ENCODE measurements at places on chromosomes 12 and 14.
A peak's percentile ranks its signal among the peaks of the same experiment; 100 is the strongest.

DNA sequence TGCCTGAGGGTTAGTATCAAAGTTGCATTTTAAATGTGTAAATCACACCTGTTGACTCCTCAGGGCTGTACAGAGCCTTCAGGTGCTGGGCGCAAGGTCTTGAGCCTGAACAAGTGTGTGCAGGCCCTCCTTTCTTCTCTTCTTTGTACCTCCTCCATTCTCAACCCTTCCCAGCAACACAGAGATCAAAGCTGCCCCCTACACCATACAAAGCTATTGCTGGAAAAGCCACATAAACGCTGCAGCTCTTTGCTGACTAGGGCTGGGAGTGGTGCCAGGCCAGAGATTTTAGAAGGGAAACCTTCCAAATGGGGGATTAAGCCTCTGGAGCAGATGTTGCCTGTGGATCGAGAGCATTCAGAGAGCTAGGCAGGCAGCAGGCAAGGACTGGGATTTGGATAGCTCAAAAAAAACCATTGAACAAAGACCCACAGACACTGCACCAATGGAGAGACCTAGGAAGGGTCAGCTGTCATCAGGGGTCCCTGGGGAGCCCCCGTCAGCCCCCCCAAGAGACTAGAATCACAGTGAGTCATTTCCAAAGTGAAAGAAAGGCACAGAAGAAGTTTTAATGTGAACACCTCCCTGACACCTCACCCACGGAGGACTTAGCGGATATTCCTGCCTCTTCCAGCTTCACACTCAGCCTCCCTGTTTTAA is 18.2 kb upstream of the SUSD6 start:
- DNase-seq: no peak

DNA sequence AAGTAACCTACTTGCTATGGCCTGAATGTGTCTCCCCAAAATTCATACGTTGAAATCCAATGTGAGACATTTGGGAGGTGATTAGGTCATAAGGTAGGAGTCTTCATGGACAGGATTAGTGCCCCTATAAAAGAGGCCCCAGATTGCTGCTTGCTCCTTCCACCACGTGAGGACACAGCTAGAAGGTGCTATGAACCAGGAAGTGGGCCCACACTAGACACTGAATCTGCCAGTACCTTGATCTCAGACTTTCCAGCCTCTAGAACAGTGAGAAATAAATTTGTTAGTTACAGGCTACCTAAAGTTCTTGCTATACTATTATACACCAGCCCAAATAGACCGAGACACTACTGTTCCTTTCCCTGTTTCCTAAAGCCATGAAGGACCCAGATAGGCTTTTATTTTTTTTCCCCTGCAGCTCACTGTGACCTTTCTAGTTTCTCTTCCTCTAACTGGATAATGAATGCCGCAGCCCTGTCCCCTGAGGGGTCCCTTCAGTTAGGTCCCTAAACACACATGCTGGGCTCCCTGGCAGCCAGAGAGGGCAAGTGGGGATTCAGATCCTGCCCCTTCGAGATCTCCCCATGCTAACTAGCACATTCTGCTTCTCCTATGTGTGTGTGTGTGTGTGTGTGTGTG is 19.3 kb downstream of the SLC25A3 start:
- peak; percentile 50 for DNase-seq

- DNase-seq: no peak
Observed at GRCh38 chr12:18079541-18080246, 10.3 kb downstream of the RERGL start.

GRCh38 chr12:80269803-80270552 is 170.6 kb downstream of the OTOGL start:
- peak; percentile 14 for DNase-seq

DNA sequence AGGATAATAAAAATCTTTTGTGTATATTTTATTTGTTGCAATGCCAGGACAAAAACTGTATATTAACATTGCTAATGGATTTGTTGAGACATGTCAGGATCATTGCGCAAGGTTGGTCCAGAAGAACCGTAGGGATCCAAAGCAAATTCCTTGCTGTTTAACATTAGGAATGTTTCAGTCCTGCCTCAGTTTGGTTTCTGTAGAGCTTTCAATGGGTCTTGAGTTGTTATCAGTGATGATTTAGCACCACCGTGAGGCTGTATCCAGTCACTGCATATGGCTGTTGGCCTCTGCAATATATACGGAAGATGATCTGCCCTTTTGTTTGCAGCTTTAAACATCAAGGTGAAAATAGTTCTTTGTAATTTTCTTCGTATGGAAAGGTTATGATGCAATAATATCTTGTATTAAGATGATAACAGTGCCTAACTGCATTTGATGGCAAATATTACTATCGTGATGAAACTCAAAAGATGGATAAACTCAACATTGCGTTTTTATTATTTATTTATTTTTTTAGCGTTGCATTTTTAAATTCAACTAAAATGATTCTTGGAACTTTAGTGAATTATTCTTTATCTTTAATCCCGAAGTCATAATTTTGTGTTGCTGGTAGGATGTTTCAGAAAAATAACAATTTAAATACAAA is 231.2 kb downstream of the AKAP6 start:
- DNase-seq: peak; percentile 41

DNA sequence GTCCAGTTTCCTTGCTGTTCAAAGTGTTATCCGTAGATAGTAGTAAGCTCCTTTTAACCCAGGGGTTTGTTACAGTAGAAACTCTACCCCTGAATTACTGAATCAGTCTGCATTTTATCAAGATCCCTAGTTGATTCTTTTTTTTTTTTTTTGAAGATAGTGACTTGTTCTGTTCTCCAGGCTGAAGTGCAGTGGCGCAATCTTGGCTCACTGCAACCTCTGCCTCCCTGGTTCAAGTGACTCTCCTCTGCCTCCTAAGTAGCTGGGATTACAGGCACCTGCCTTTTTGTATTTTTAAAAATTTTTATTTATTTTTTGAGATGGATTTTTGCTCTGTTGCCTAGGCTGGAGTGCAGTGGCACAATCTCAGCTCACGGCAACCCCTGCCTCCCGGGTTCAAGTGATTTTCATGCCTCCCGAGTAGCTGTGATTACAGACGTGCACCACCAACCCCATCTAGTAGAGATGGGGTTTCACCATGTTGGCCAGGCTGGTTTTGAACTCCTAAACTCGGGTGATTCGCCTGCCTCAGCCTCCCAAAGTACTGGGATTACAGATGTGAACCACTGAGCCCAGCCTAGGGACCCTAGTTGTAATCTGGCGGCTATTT is 10.5 kb downstream of the LARP4 start:
- no peak for DNase-seq

GRCh38 chr14:60327447-60328331 is 78.7 kb downstream of the PPM1A start:
- peak; percentile 71 for DNase-seq

DNA sequence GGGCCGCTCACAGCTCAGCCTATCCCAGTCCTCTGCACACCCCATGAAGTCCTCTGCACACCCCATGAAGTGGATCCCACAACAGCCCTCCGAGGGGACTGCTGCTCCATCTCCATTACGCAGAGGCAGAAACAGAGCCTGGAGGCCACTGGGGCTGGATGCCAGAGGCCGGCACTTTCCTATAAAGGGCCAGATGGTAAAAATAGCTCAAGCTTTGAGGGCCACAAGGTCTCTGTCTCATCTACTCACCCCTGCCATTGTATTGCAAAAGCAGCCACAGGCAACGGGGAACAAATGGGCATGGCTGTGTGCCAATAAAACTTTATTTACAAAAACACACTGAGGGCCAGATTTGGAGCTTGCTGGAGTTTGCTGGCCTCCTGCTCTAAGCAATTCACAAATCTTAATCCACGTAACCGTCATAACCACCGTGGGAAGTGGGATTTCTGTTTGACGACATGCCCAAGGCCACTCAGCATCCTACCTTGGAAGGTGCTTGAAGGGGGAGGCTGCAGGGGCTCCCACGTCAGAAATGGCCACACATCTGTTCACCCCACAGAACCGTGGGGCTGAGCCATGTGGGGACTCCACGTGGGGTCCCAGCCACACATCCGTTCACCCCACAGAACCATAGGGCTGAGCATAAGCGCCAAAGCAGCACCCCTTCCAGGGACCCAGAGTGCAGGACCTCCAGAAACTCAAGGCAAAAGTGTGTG is 92.0 kb downstream of the NCOR2 start:
- DNase-seq: no peak

DNA sequence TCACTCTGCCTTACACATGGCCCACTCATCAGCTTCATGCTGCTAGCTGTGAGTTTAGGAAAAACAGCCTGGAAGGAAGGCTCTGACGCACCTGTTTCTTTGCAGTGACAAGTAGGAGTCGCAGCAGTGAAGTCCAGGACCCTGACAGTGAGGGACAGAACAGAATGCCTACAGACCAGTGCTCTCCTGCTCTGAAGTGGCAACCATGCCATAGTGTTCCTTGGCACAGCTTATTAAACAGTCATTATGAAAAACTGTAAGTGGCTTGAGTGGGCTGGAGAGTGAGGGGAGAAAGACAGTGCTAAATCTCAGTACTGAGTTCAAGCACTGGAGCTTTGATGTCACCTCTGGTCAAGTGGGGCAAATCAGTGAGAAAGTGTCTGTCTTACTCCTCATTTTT is 61.7 kb downstream of the MYRFL start:
- DNase-seq: no peak

- no peak for DNase-seq
Observed at GRCh38 chr12:54549774-54550451, 512 bp downstream of the PDE1B start.

GRCh38 chr12:116152268-116152667 is 125.2 kb downstream of the MED13L start:
- no peak for DNase-seq

- DNase-seq: no peak
Observed at GRCh38 chr14:89265234-89265633, 151.8 kb downstream of the FOXN3 start.

GRCh38 chr12:29707846-29708245 is 75.9 kb downstream of the TMTC1 start:
- DNase-seq: no peak

- no peak for DNase-seq
Observed at GRCh38 chr14:61398221-61398620, 76.8 kb downstream of the PRKCH start.

DNA sequence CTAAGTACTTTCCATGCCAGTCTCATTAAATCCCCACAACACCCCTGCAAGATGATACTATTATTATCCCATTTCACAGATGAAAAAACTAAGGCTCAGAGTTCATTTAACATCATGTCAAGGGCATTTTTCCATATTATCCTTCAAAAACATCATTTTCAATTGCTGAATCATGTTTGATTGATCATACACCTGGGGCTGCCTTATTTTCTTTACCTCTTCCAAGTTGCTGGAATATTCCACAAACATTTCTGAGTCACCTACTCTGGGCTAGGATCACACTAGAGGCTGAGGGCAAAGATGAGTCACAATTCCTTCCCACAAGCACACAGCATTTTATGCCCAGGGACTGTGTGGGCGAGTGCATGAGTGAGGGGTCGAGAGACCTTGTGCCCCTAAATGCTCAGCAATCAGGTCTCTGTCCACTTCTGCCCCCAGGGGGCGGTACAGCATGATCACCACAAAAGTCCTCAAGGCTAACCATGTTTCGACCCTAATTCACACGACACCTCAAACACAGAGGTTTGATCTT is 14.1 kb upstream of the TMEM119 start:
- no peak for DNase-seq

GRCh38 chr14:70534904-70535303 is at the start of gene ADAM20:
Gene ADAM20 (minus strand): TSS chr14:70535004. CDS start chr14:70524757, 10,247 bp downstream.
- DNase-seq: no peak

DNA sequence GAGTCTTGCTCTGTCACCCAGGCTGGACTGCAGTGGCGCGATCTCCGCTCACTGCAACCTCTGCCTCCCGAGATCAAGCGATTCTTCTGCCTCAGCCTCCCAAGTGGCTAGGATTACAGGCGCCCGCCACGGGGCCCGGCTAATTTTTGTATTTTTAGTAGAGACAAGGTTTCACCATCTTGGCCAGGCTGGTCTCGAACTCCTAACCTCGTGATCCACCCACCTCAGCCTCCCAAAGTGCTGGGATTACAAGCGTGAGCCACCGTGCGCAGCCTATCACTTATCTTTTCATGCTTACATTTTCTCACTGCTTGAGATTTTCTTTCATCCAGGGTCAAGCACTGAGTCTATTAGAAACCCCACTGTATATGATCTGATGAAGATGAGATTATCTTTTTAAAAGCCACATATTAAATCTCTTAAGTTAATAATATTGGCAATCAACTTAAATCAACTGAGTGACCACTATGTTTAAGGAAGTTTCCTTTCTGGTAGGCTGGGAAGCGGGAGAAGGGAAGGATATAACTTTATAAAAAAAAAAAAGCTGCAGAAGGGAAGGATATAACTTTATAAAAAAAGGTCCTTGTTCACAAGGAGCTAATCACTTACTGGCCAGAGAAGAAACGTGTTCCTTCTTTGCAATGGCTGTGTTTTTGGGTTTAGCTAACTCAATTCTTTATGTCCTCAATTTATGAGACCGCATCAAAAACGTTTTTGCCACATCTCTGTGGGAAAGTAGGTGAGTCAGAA is 1.3 kb upstream of the MDM2 start:
- DNase-seq: no peak

DNA sequence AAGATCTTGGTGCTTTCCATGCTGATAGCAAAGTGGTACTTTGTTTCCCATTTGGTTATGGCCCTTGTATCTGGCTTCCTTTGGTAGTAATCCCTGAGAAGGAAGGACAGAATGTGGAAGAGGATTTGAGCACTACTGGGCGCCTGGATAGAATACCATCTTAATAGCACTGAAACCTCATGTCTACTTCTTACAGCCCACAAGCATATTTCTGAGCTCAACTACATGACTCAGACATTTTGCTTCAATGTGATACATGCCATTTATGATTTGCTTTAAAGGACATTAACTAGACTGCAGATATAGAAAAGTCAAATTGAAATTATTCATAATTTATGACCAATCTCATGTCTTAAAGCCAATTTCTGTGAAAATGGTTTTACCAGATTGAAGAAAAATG is 80.4 kb downstream of the LIN7A start:
- DNase-seq: no peak

DNA sequence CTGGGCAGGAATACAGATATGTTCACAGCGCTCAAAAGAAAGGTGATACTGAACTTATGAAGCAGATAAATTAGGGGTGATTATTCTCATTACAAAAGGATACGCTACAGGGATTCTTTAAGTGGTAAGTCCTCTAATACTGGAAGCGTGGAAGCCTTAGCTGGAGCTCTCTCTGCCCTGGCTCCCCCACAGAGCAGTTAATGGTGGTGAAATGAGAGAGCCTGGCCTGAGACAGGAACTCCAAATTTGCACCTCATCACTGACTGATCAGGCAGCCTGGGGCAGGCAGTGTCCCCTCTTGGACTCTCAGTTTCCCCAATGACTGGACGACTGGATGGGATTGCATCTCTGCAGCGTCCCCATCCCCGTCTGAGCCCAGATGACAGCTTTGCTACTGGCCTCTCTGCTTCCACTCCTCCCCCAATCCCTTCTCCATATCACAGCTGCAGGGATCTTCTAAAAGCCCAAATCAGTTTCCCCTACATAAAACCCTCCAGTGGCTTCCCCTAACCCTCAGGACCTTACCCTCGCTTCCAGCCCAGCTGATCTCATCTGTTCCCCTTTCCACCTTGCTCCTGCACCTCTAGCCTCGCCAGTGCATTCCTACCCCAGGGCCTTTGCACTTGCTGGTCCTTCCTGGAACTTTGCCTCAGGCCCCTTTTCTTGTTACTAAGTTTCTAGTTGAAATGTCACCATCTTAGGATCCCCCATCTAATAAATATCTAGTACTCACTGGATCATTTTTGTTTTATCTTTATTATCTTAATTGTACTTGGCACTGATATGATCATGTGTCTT is 171.7 kb upstream of the LHX5 start:
- no peak for DNase-seq

Measured in GM10248 (cell line).